ENCODE measurements at places on chromosomes 7 and 10.
A peak's percentile ranks its signal among the peaks of the same experiment; 100 is the strongest.

GRCh38 chr10:71006506-71006905 is 118.1 kb upstream of the PCBD1 start:
- DNase-seq, result no peak

DNA sequence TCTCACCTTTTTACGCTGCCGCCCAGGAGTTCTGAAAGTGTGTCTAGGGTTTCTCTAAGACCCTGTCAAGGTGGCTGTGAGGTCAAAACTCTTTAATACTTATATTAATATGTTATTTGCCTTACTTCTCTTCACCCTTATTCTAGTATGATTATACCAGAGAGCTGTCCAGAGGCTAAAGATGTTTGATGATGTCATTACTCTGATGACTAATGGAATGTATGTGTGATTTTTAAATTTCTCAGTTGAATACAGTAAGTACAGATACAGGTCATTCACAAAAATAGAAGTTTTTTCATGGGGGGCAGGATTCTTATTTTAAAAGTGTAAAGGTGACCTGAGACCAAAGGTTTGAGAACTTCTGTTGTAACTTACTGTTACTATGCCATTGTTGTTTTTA is 150.6 kb upstream of the FOXP2 start:
- peak; percentile 39 for DNase-seq

DNA sequence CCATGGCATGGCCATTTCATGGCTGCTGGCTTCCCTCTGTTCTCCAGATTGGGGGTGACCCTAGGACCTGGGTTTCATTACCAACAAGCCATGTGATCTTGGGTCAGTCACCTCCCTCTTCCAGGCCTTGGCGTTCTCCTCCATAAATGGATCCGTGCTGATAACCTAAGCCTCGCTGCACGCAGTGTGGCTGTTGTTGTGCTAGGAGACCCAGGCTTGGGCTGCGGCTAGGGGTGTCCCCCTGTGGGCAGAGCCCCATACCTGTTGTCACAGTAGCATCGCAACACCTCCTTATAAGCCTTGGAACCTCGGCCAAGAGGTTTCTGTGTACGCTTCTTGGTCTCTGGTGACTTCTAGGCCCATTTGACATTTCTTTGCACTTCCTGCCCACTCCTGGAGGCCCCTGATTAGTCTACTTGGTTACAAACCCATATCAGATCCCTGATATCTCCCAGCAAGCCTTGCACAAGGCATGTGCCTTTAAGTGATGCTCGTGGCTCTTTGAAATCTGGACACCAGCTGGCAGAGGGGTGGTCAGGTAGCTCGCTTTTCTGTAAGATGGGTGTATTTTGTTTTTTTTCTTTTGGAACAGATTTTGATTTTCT is 23.6 kb downstream of the ZMIZ1 start:
- DNase-seq, result no peak

GRCh38 chr7:120949998-120950538 is 509 bp upstream of the ING3 start:
- DNase-seq, result no peak

- DNase-seq, result no peak
These were observed 1.4 kb downstream of the PPP1R17 start for GRCh38 chr7:31688372-31688771.

- no peak for DNase-seq
These were observed 4.6 kb upstream of the ANKRD26 start for GRCh38 chr10:27104919-27105318.

DNA sequence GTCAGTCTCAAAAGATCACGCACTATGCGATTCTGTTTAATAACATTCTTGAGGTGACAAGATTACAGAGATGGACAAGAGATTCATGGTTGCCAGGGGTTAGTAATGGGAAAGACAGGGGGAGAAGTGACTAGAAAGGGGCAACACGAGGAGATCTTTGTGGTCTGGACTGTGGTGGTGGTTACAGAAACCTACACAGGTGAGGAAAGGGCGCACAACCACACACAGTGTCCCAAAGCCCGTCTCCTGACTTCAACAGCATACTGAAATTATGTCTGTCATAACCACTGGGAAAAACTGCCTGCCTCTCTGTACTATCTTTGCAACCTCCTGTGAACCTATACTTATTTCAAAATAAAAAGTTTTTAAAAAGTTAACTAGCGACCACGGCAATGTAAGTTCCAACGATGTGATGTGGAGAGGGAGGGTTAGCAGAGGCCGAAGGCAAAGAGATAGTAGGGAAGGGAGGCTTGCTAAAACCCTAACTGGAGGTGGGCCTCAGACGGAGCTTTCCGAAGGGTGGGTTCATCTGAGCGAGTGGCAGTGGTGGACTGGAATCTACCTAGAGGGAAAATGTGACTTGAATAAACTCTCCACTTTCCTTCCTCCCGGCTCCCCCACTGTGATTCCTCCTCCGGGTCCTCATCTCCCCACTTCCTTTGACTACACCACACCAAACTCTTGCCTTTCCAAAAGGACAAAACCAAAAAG is 43.7 kb downstream of the GNA12 start:
- DNase-seq, result no peak

DNA sequence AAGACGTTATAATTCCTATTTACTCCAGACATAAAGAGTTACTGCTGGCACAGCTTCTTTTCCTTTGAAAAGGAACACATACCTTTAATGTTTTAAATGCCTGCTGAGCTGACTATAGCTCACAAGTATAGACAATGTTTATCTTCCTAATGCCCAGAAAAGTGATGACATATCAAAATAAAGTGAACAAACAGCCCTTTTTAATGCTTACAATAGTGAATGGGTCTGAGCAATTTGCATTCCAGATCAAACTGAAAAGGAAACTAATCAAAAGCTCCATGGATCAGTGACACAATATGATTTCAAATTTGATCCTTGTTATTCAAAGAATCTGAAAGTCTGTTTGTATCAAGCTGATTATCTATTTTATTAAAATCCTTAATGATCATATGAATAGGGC is 233.6 kb upstream of the SEMA3E start:
- DNase-seq, result peak; percentile 58

GRCh38 chr7:119341822-119342221 is 931.2 kb upstream of the KCND2 start:
- DNase-seq, result no peak

- DNase-seq, result no peak
These were observed 47.5 kb downstream of the DENND2A start for GRCh38 chr7:140592964-140593671.

- DNase-seq, result peak; percentile 75
These were observed 38.9 kb upstream of the RSU1 start for GRCh38 chr10:16856092-16856491.

DNA sequence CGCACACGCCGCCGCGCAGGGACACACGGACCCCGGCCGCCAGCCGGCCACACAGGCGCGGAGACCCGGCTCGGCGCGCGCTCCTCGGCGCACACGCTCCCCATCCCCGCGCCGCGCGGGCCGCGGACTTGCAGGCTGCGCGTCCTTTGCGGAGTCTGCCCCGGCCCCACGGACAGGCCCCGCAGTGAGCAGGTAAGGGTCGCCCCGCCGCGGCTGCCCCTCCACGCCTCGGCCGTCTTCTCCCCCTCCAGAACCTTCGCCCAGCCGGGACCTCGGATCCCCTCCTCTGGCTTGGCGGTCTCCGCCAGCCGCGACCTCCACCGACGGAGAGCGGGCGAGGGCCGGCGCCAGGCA is 356 bp downstream of the ADCYAP1R1 start:
- no peak for DNase-seq

GRCh38 chr10:111837086-111837485 is 346.5 kb downstream of the GPAM start:
- no peak for DNase-seq

DNA sequence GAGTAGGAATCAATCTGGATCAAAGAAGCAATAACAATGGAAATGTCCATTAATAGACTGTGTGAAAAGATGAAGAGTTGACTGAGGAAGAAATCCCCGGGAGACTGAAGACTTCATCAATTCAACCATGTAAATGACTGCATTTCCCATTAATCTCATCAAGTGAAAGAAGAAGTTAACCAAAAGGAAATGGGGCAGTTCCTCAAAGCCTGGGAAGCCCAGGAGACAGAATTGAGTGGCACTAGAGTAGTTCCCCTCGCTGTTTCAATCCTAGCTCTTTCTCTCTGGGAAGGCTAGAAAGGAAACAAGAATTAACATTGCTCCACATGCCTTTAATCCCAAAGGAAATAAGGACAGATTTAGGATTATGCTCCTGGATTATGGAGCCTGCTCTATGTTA is 4.8 kb upstream of the OR6V1 start:
- no peak for DNase-seq

- DNase-seq, result no peak
These were observed 156.7 kb downstream of the PRKG1 start for GRCh38 chr10:51230887-51231585.

DNA sequence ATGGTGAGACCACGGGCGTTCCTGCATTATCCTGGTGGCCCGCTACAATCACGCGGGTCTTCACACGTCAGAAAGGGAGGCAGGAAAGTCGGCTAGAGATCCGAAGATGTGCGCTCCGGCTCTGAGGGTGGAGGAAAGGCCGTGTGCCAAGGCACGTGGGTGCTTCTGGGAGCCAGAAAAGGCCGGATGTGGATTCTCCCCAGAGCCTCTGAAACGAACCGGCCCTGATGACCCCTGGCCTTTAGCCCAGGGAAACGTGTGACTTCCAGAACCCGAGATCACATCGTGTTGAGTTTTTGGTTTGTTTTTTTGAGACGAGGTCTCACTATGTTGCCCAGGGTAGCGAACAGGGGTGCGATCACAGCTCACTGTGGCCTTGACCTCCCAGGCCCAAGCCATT is 244.2 kb downstream of the ELFN1 start:
- DNase-seq, result no peak

- no peak for DNase-seq
These were observed 61.4 kb downstream of the C10orf143 start for GRCh38 chr10:130049244-130049643.

GRCh38 chr7:127754457-127754856 is 102.5 kb downstream of the SND1 start:
- no peak for DNase-seq

- DNase-seq, result peak; percentile 79
These were observed 79.4 kb downstream of the VWC2 start for GRCh38 chr7:49852619-49853462.

DNA sequence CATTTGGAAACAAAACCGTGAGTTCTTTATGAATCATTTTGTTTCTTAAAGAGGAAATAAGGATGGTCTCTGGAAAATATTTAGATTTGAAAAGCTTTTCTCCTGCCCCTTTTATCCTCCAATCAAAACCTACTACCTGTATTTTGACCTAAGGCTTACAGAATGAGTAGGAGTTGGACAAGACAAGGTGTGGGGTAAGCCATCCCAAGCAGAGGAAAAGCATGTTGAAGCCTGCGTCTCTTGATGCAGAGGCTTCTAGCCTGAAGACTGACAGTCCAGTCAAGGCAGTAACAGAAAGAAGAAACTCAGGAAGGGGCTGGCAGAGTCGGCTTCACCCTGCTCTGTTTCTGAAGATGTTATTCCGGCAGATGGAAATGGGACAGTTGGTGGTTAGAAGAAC is 551.1 kb downstream of the SORCS3 start:
- peak; percentile 50 for DNase-seq
